T-helper 2 cell treated with Interferon-gamma antibody and Interleukin-4, amounts not matched to agents 5 μg/mL and 100 μg/mL, for 36 hours (primary cell): ENCODE measurements at places on chromosomes 7 and 10.
A peak's percentile ranks its signal among the peaks of the same experiment; 100 is the strongest.

DNA sequence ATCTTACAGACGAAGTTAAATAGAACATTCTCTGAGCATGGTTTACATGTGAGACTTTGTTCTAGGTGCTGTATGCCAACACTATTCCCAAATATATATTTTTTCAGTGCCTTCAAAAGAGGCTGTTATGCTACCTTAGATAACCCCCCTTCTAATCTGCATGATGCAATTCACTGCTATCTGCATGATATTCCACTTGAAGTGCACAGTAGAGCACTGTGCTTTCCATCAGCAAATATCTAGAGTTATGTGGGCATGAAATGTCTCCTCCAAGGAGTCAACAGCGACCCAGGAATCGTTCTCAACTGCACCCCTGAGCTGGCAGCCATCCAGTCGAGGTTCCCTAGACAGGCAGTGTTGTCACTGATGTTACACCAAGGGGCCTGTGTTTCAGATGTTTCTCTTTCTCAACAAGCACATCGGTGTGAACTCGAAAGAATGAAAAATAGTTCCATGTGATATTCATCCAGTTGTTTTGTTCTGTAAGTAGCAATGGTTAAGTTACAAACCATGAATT, 88.3 kb downstream of the PDE1C start:
- no peak for DNase-seq

GRCh38 chr7:74115326-74115725, 31.7 kb downstream of the LIMK1 start:
- no peak for DNase-seq

DNA sequence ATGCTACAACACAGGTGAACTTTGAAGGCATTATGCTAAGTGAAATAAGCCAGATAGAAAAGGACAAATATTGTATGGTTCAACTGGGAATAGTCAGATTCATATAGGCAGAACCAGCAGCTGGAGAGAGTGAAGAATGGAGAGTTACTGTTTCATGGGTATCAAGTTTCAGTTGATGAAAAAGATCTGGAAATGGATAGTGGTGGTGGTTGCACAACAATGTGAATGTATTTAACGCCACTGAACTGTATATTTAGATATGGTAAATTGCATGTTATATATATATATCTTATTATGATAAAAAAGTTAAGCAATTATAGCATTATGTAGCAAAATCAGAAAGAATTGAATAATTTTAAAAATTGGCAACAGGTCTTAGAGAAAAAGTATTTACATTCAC, 3.9 kb downstream of the LMBR1 start:
- no peak for DNase-seq

DNA sequence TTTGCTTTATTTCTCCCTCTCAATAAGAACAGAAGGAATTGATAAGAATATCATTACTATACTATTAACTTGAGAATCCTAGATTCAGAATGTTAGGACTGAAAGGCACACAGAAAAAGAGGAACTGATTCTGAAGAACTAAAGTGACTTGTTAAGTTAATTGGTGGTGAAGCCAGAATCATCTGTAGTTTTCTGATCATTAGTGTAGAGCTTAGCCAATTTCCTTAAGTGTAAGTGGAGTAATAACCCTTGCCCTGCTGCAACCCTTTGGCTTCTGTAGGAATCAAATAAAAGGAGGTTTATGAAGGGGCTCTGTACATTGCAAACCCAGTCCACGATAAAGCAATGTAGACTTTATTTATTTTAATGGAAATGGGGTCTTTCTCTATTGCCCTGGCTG, 1186.0 kb downstream of the SORCS3 start:
- no peak for DNase-seq

DNA sequence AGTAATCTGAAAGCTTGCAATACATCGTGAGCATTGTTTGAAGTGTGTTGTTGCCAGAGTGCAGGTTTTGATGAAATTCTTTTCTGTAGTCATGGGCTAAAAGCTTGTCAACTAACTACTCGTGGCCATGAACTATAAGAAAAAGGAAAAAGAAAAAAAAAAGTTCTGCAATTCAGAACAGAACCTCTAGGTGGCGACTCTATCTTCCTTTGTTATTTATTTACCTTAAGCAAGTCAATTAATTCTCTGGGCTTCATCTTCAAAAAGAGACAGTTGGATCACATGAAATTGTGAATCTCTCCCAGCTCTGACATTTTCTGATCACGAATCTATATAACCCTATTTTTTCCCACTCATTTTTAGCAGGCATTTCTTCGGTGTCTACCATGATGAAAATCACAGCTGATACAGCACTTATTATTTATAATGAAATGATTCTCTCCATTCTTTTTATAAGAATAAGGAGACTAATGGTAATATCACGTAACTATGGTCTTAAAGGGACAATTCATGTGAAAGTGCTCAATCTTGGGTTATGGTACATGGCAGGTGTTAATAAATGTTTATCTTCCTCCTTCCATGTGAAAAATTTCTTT, 18.8 kb downstream of the TMEM196 start:
- DNase-seq, result no peak

- DNase-seq, result no peak
Measured at GRCh38 chr10:69415049-69415448, 1.7 kb downstream of the TACR2 start.

DNA sequence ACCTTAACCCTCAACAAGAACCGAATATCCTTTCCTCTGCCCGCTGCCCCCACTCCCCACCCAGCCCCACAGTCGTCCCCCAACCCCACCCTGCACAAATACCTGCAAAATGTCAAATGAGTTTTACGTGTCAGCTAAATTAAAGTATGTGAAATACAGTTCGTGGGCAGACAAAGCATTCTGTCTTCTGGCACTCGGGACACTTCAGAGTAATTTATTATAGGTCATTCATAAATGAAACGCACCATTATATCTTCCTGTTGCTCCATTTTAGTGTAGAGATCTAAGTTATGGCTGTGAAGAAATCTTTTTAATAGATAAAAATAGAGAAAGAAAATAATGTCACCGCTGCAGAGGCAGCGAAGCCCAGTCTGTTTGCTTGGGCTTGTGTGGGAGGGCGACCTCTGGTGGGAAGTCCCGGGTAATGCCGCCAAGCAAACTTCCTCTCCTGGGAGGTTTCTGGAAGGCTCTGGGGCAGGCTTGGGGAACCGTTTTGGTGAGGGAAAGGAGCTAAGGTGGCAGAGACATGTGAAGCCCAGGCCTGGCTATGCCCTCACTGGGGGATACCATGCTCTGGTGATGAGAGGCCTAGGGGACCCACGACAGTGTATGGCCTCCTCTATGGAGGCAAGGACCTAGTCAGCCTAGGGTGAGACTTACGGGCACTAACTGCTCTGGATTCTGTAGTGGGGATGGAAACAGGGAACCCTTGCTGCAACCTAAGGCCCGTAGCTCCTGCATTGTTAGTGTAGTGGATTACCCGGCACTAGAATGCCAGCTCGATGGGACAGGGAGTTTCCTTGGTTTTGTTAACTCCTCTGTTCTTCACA, 604.9 kb downstream of the LRMDA start:
- peak; percentile 15 for DNase-seq

- peak; percentile 91 for DNase-seq
Measured at GRCh38 chr7:149090397-149091195, at the start of gene ZNF786. TSS of gene ZNF786 (minus strand) at chr7:149090718. CDS start at chr7:149090640, 78 bp downstream.

DNA sequence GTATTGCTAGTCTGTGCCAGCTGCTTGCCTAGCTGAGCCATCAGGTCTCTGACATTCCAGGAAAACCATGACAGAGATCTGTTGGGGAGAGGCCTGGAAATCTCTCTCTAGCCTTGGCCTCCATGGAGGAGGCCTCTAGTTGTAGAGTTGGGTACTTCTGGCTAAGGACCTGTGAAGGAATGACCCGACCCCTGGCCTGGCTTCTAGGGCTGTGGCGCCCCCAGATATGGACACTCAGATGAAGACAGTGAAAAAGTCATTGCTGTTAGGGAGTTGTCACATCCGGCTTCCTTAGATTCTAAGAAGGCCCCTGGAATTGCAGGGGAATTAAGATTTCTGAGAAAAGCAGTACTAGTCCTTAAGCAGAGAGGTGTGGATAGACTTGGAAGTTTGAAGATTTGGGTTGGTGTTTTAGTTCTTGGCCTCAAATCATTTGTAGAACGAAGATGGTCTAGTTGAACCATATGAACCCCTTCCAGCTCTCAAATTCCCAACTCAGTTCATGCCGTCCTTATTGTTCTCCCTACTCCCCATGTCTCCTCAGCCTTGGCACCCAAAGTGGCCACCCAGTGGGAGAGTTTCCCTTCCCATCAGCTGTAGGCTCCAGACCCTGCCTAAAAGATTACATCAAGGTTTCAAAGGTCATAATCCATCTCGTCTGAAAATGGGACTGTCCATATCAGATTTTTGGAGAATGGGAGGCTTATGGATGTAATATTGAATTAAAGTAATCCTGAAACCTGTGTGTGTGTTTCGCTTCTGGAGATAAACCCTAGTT, 7.0 kb downstream of the HHEX start:
- no peak for DNase-seq

- DNase-seq, result no peak
Measured at GRCh38 chr10:49429458-49429857, 33.6 kb upstream of the DRGX start.

GRCh38 chr7:132430861-132431822, 145.1 kb downstream of the PLXNA4 start:
- peak; percentile 79 for DNase-seq

GRCh38 chr10:99207340-99207739, 28.3 kb downstream of the HPSE2 start:
- no peak for DNase-seq

- DNase-seq, result no peak
Measured at GRCh38 chr7:128200376-128200775, 40.7 kb upstream of the LEP start.

GRCh38 chr10:327889-328852, 192.9 kb downstream of the ZMYND11 start:
- no peak for DNase-seq

DNA sequence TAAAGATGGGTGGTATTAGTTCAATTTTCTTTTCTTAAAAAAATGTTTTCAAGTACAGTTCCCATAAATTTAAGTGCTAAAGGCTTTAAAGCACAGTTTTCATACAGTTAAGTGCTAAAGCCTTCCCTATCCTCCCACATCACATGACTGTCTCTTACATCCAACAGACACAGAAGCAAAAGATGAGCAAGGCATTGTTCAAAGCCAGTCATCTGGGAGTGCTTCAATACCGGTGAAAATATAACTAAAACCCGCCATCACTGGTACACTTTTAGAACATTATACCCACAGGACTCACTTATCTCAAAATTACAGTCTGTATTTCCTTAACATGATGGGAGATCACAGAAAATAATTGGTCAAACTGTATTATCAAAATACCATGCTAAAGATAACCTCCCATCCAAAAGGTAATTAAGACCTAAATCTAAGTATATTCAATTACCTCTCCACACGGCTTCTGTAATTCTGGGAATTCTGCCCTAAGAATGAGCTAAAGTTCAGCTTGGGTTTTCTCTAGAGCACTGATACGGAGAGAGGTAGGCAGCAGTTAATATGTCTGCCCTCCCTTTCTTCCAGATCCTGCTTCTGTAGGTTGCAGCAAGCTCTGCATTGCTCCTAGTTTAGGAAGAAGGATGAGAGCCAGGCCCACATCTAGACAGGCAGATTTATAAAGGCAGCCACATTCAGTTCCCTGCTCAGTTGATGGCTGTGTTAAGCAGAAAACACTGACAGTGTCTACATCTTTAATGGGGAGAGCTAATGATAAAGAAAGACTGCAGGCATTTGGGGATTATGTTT, 474.8 kb upstream of the PFKP start:
- no peak for DNase-seq

- no peak for DNase-seq
Measured at GRCh38 chr10:74558897-74559296, 267.5 kb upstream of the KAT6B start.

GRCh38 chr7:133784486-133785001, 342.6 kb upstream of the LRGUK start:
- DNase-seq, result no peak

- DNase-seq, result no peak
Measured at GRCh38 chr7:2494191-2495130, 18.3 kb upstream of the GRIFIN start.

DNA sequence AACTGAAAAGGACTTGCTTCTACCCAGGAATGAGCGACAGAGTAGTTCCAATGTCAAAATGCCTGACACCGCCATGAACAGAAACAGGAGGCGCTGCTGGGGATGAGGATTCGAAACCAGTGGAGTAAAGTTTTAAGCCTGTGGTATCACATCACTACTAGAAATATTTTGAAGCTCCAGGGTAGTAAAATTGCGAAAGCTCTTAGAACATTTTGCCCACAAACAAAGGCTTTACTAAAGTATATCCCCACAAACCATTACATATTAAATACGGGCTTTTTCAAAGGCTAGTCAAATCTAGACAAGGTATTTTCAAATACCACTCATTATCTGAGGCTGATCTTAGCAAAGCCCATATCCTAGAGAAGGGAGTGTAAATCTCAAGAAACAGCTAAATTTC, 2.4 kb downstream of the PRDX3 start:
- peak; percentile 27 for DNase-seq

GRCh38 chr7:15330943-15331342, 230.9 kb downstream of the AGMO start:
- no peak for DNase-seq

DNA sequence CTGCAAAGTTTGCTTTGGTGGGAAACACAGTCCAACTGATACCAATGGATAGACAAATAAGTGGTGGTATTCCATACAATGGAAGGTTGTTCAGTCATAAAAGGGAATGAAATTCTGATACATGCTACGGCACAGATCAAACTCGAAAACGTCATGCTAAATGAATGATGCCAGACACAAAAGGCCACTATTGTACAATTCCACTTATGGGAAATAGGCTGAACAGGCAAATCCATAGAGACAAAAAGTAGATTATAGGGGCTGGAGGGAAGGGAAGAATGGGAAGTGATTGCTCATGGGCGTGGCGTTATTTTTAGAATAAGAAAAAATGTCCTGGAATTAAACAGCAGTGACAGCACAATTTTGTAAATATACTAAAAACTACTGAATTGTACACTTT, 66.0 kb upstream of the FOXK1 start:
- DNase-seq, result no peak

DNA sequence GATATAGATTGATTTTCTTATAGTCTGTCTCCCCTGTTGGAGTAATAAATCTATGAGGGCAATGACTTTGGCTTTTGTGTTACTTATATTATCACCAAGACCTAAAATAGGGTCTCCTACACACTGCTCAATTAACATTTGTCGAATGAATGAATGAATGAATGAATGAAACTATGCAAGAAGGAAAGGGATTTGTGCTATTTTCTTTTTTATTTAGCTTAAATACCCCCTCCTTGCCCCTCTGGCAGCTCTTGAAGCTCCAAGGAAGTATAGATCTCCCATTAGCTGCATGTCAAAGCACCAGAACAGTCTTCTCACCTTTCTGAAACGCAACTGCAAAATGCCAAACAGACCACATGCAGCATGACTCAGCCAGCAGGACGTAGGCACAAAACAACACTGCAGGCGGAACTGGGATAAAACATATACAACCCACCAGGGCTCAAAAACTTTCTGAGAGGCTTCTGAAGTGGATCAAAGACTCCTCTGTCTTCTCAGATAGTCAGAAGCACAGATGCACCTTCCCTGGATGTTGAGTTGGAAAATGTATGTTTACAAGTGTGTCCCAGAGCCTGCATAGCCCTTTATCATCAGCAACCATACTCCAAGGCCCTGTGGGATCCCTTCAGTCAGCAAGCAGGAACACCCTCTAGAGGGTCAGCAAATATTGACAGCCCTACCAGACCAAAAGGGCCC, 187.8 kb downstream of the NPSR1 start:
- DNase-seq, result no peak

GRCh38 chr10:119343011-119343601, 135.7 kb downstream of the GRK5 start:
- no peak for DNase-seq

- no peak for DNase-seq
Measured at GRCh38 chr10:22552888-22553378, 161.4 kb downstream of the PIP4K2A start.

GRCh38 chr7:121510302-121510701, 114.2 kb upstream of the FAM3C start:
- DNase-seq, result no peak

- DNase-seq, result no peak
Measured at GRCh38 chr7:157930926-157931466, 594.2 kb downstream of the DNAJB6 start.
